Left ventricle myocardium superior (tissue), 1 donor: ENCODE measurements at places on chromosomes 11 and 22. TPM values are rescaled to one million over a fixed set of nuclear protein-coding genes. Genes with fewer than 3 reads are reported as not detected.

GPHA2 gene
- not detected for total RNA-seq

TMEM123 gene
- 75.9 TPM for total RNA-seq

ELMOD1 gene
- 0.92 TPM for total RNA-seq

OR52H1 gene
- not detected for total RNA-seq

HYOU1 gene
- 64.0 TPM for total RNA-seq

POLR2L gene
- total RNA-seq: 266 TPM

- peak; percentile 95 for DNase-seq
Observed at GRCh38 chr11:64846998-64847666, 2.7 kb upstream of the CDC42BPG start.

DNA sequence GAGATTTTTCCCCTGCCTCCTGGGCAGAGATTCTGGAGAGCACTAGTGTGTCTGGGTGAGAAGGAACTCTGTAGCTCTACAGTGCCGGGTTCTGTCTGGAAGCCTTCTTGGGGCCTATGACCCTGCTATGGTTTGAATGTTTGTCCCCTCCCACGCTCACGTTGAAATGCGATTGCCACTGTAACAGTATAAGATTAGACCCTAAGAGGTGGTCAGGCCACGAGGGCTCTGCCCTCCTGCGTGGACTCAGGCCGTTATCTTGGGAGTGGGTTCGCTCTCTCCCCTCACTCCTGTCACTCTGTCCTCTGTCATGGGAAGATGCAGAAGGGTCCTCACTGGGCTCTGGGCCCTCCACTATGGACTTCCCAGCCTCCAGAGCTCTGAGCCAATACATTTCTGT, 3.5 kb downstream of the AP5B1 start:
- no peak for DNase-seq

DNA sequence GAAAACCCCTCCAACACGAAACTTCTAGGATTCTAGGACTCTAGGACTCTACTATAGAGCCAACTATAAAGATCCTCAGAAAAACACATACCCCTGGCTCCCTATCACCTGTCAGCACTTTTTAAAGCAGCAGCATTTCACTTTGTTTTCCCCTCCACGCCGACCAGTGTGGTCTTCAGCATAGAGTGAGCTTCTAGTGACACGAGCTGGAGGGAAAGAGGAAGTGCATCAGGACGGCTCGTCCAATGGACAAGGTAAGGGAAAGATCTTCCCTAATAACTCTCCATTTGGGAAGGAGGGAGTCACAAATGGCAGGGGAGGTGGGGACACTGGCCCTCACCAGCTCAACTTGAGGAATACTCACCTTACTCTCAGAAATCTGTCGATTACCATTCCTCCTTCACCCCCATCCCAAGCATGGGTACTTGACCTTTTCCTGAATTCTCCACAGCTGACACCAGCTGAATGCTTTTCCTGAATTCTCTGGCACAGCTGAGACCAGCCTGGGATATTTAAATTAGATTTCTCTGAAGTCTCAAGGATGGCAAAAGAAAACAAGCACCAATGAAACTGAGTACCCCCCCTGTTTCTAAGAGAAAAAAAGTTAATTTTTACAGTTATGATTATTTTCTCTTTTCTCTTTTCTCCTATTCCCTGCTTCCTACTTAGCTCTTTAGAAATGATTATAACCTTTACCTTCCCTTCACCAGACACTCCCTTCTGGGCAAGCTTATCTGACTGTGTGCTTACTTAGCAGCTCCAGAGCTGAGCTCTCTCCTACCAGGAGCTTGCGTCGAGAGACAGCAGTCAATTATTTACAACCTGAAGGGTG, 33.3 kb upstream of the NNMT start:
- DNase-seq: no peak
